Camera-type eye (tissue), 1 donor: ENCODE measurements at places on chromosomes 16 and 17. TPM values are rescaled to one million over a fixed set of nuclear protein-coding genes. Genes with fewer than 3 reads are reported as not detected.

STX1B gene
- total RNA-seq, result 9.1 TPM

CHMP6 gene
- 26.3 TPM for total RNA-seq

MEAK7 gene
- 23.1 TPM for total RNA-seq

TNFSF12 gene
- total RNA-seq, result 16.2 TPM
